Ascending aorta (tissue), 2 donors: ENCODE measurements at places on chromosomes 6 and 20. TPM values are rescaled to one million over a fixed set of nuclear protein-coding genes. Genes with fewer than 3 reads are reported as not detected.

TFAP2D gene
- total RNA-seq: not detected

GRCh38 chr6:22091424-22091948 is 205.3 kb downstream of the PRL start:
- H3K4me3 ChIP-seq: no peak overlapping the region
- no peaks in the 10 kb centered on the region for H3K27me3 ChIP-seq
- no peak overlapping the region for H3K27ac ChIP-seq
- H3K4me1 ChIP-seq: no peaks in the 10 kb centered on the region
- no peak for DNase-seq
- no peaks in the 10 kb centered on the region for H3K36me3 ChIP-seq

HEY2 gene
- total RNA-seq: 0.32 TPM

ZBP1 gene
- not detected for total RNA-seq

DNA sequence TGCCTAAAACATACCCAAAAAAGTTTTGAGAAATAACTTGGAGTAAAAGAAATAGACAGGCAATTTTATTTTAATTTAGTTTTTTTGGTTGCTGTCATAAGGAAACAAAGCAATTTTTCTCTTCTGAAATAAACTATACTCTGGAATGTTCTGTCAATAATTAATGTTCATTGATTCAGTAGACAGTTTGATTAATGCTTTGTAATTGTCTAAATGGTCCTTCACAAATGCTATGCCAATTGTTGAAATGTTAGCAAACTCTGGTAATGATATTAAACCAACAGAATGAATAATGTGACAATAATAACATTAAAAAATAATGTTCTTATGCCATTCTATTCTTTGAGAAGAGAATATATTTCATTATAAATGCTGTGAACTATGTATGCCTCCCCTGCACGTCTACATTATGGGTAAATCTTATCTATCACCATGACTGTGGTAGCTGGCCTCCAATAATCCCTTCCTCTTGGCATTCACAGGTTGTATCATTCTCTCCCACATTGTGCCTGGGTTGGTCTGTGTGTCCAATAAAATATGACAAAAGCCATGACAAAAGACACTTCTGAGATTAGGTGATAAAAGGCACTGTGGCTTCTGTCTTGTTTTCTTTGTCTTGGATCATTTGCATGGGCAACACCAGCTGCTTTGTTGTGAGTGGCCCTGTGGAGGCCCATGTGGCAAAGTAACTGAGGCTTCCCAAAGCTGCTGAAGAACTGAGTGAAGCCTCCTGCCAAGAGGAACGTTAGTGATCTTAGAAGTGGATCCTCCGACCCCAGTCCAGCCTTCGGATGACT is 25.1 kb downstream of the IL20RA start:
- no peak for DNase-seq
- no peaks in the 10 kb centered on the region for H3K4me1 ChIP-seq
- H3K27ac ChIP-seq: no peak overlapping the region
- no peaks in the 10 kb centered on the region for H3K27me3 ChIP-seq

DNA sequence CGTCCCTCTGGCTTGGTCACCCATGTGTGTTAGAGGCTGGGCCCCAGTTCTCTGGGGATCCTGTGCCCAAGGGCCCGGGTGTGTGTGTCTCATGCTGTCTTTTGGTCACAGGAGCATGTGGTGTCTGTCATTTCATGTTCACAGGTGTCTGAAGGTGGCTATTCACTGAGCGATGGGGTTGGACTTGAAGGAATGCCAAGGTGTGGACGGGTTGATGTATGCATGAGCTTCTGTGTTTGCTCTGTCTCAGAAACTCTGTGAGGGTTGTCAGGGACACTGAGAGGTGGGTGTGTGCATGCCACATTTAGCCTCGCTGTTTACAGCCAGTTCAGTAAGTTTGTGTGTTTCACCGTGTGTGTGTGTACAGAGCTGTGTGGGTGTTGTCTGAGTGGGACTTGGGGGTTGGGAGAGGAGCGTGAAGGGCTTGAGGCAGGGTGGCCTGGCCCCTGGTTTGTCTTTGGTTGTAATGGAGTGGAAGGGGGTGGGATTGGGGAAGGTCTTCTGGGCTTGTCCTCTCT is 1.2 kb downstream of the DDR1 start:
- peak; percentile 66 for DNase-seq
- no peaks in the 10 kb centered on the region for H3K27me3 ChIP-seq
- H3K27ac ChIP-seq: no peak overlapping the region
- H3K4me3 ChIP-seq: peak overlapping the region; percentile 87
- H3K36me3 ChIP-seq: no peaks in the 10 kb centered on the region

DYNLT2 gene
- total RNA-seq: 0.21 TPM

PTGIS gene
- total RNA-seq: 288 TPM

DNA sequence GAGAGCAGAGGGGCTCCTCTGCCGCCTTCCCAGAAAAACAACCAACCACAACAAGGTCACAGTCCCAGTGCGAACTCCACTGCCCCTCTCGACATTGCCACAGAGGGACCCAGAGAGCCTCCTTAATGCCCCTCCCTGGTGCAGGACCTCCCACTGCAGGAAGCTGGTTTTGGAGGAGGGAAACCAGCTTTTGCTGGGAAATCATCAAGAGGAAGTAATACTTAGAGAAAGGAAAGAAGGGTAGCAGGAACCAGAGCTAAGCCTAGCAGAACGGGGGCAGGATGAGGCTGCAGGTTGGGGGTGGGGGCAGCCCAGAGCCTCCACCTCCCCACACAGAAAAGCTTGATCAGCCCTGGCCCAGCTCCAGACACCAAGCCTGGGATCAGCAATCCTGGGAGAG is 37.7 kb upstream of the SIRPA start:
- H3K27ac ChIP-seq: no peak overlapping the region
- H3K4me3 ChIP-seq: no peak overlapping the region
- H3K27me3 ChIP-seq: no peaks in the 10 kb centered on the region

DNA sequence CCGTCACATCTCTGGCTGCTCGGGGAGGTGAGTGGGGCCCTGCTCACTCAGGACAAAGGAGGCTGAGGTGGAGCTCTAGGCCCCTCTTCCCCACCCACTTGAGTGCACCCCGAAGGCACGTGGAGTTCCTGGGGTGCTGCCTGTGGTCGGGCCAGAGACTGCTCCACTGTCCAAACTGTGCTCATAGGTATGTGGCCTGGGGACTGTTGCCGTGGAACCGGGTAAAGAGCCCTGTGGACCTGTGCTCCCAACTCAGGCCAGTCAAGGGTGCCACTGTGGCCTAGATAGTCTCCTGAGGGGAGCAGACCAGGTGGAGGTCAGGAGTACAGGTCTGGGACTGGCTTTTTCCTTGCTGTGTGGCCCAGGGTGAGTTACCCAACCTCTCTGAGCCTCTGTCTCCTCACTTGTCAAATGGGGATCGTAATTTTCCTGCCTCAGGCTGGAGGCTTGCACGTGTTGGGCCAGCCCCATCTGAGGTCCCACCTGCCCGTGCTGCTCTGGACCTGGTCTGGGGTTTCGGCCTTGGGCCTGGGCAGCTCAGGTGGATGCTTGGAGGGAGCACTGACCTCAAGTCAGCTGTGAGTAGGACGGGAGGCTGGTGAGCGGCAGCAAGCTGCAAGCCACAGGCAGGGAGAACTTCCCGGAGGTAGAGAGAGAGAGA is 12.4 kb upstream of the NPBWR2 start:
- H3K4me3 ChIP-seq: peak overlapping the region; percentile 22
- no peaks in the 10 kb centered on the region for H3K4me1 ChIP-seq
- DNase-seq: peak; percentile 60

MDFI gene
- 94.7 TPM for total RNA-seq

- no peak for DNase-seq
- H3K36me3 ChIP-seq: no peaks in the 10 kb centered on the region
- H3K4me3 ChIP-seq: no peak overlapping the region
- H3K4me1 ChIP-seq: no peaks in the 10 kb centered on the region
- H3K27me3 ChIP-seq: no peaks in the 10 kb centered on the region
- no peak overlapping the region for H3K27ac ChIP-seq
These were observed 191.9 kb downstream of the MOXD1 start for GRCh38 chr6:132209351-132209750.

DNA sequence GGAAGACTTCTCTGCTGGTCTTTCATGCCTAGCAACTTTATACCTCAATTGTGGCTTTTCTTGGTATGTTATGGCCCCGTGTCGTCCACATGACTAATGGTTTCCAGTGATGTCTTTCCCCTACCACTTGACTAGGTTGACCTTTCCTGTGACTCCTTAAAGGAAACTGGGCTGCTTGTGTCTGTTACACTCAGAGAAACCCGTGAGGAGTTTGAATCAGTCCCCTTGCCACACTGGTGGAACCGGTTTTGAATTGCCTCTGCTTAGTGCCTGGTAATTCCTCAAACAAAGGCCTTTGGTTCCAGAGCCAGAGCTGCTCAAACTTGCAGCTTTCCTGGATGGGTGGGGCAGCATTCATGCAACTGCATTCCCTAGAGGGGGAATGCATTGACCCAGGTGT is 21.9 kb downstream of the ECT2L start:
- H3K36me3 ChIP-seq: no peaks in the 10 kb centered on the region
- H3K4me1 ChIP-seq: no peaks in the 10 kb centered on the region
- DNase-seq: no peak
- H3K4me3 ChIP-seq: no peak overlapping the region

HLA-DPA1 gene
- 285 TPM for total RNA-seq

- no peaks in the 10 kb centered on the region for H3K27me3 ChIP-seq
- H3K27ac ChIP-seq: no peak overlapping the region
- no peak overlapping the region for H3K4me3 ChIP-seq
- no peak for DNase-seq
These were observed 6.4 kb downstream of the VNN2 start for GRCh38 chr6:132751306-132751705.

GRCh38 chr6:150673720-150674346 is 74.1 kb downstream of the PLEKHG1 start:
- no peak overlapping the region for H3K4me3 ChIP-seq
- DNase-seq: no peak
- H3K27ac ChIP-seq: no peak overlapping the region
- H3K36me3 ChIP-seq: no peaks in the 10 kb centered on the region
- peaks cover 4% of the 10 kb centered on the region for H3K4me1 ChIP-seq
- no peaks in the 10 kb centered on the region for H3K27me3 ChIP-seq

DNA sequence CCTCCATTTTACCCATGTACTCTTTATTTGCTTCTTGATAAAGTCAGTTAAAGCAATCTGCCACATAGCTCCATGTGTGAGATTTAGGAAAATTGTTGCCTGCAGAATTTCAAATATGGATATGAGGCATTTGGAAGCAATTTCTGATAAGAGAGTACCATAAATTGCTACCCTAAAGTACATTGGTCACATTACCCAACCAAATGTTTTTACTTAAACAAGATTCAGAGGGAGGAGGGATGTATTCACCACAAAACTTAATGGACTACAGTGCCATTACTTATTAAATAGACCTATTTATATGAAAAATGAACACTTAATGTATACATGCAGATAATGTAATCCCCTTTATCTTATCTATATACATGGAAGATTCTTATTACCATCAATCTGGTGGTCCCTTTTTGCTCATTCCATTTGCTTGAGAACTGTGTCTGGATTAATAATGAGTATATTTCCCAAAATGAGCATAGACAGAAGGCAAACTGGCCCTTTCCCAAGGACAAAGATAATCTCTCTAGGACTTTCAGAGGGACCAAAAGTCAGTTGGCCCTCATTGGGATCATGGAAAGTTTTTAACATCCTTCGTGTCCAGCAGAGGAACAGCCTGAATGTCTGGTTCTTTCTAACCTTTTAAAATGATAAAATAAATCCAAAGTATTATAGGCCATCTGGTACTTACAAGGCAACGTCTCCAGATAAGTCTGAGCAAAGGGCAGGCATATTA is 526.4 kb downstream of the CBLN4 start:
- no peak for DNase-seq
- no peak overlapping the region for H3K27ac ChIP-seq
- no peaks in the 10 kb centered on the region for H3K27me3 ChIP-seq
- no peaks in the 10 kb centered on the region for H3K36me3 ChIP-seq
- no peak overlapping the region for H3K4me3 ChIP-seq
